IPS DF 19.7 (cell line): ENCODE measurements at places on chromosomes 5 and 9.

- no peak for DNase-seq
These were observed 9.9 kb upstream of the PHYHD1 start for GRCh38 chr9:128910906-128911305.

DNA sequence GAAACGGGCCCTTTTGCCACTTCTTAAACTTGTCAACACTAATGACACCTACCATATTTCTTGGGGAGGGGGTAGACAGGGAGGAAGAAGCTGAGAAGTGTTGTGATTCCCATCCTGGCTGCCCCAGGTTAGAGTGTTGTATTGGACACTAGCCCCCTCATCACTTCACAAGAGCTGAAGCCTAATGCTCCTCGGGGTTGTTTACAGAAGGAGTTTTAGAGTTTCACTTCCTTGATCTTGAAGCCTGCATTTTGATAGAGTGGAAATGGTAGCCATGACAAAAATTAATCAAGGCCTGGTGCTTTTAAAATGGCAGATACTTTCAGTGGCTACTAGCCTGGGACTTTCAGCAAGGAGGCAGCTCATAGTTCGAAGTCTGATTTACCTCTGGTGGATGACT lies 11.0 kb upstream of the FAM120AOS start:
- DNase-seq = no peak

- DNase-seq = no peak
These were observed 8.3 kb upstream of the XPA start for GRCh38 chr9:97705354-97705950.

DNA sequence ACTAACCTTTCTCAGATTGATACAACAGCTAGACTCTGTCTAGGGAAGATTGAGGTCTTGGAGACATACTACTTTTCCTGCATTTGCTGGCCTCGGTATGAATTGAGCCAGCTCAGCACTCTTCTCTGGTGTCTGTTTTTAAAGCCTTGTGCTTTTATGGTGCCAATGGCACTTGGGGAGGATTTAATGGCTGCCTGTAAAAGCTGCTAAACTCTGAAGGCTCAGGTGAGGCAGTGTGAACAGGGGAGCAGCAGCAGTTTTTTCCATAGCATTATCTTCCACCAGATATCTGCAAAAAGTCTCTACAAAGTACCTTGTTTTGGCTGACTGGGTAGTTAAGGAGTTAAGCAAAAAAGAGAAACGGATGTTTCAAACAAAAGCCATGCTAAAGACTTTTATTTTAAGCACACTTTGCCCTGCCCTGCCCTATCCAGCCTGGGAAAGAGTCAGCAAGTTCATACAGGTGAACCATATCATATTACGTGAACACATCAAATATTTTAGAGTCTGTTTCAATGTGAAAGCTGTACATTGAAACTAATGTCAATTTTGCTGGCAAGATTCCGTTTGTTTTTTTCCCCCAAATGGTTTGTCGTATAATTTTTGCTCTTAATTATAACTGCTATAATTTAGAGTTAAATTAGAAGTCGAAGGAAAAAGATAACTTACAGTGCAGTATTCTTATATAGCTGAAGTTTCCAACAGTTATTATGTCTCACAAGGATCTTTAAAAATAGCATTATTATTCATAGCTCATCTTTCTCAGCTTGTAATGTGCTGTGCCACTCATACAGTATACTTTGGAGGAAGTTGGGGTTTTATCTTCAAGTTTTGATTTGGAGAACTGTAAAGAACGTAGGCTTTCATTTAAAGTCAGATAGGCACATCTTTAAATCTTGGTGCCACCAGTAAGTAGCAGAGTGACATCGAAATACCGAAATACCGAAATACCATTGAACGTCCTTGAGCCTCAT lies 424.1 kb upstream of the CD180 start:
- no peak for DNase-seq

DNA sequence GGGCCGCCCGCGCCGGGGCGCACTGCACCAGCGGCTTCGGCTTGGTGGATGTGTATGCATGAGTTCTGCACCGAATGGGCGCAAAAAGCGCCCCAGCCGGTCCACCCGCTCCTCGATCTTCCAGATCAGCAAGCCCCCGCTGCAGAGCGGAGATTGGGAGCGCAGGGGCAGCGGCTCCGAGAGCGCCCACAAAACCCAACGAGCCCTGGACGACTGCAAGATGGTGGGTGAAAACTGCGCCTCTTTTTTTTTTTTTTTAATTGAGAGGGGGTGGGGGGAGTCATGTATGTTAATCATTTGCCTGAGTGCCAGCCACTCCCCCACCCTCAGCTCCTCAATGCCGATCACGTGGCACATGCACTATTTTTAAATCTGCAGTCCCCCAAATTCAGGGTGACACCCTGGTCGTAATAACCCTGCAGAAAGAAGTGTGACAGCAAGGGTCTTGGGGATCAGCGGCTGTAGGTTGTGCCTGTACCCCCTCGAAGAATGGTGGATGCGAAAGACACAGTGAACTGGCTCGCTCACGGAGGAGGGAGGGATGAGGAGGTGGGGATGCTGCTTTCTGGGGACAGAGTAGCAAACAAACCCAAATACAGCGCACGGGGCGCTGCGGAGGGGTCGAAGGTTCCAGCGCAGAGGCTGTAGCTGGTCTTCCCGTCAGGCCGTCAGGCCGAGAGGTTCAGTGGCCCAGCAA lies 900 bp downstream of the RGS7BP start:
- no peak for DNase-seq

DNA sequence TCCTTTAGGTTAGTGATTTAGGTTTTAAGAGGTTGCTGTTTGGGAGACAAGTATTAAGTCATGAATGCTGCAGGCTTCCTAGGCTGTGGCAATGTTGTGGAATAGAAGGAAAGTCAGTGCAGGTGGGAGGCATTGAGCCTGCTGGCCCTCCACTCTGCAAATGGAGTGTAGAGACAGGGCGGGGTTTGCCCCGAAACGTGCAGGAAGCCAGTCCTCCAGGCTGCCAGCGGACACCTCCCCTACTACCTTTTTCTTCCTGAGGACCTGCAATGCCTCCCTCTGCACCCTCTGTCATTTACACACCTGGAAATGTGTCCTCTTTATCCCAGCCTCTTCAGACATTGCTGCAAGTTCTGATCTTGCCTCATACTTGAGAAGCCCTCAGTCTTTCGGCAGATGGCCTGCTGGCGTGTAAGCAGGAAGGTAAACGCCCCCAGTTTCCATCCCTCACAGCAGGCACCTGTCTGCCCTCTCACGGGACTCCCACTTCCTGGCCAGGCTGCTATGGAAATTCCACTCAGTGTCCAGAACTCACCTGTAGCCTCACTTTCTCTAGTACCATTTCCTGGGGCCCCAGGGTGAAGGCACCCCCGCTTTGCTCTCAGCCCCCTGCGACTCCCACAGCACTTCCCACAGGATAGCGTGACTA lies 81.6 kb upstream of the BOD1 start:
- DNase-seq = no peak

- DNase-seq = no peak
These were observed 92.9 kb downstream of the DRD1 start for GRCh38 chr5:175351126-175351525.

- DNase-seq = no peak
These were observed 823.6 kb upstream of the ARRDC3 start for GRCh38 chr5:92206681-92207080.

- no peak for DNase-seq
These were observed 11.6 kb downstream of the WHRN start for GRCh38 chr9:114493521-114494184.

DNA sequence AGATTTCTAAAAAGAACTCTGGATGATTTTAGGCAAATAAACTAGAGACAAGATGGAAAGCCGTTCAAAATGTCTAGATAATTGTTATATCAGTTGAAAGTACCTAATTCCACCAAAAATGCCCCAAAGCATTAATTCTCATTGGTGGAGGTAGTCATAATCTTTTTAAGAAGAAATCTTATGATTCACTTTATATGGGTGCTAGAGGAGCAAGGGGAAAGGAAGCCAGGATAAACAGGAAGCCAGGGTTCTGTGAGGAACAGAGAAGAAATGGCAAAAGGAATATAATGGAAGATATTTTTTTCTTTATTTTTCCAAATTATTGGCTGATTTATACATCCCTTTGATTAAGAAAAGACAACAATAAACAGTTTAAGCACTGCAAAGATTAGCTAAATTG lies 7.8 kb downstream of the YIPF5 start:
- no peak for DNase-seq

DNA sequence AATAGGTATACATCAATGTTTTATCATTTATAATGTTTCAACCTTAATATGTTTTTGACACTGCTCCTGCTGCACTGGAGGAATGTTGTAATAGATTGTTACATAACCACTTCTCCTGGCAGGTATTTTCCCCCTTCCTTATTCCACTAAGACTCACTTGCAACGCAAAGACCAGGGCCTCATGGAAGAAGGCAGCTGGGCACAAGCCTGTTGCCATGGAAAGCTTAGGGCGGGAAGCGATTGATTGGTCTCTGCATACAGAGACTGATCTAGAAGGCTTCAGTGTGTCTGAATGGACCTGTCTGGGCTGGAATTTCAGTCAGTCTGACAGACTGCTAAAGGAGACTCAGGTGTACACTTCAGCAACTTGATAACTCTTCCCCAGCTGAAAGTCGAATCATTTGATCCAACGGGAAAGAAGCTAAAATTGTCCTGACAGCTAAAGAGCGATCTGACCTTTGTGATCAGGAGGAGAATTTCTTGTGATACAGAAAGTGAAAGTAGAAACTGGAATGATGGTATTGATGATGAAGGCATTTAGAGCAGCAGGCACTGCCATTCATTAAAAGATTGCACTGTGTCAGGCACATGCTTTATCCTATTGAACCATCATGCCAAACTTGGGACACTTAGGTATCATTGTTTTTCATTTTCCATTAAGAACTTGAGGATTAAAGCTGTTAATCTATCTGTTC lies 65.1 kb downstream of the GRIA1 start:
- DNase-seq = no peak

- no peak for DNase-seq
These were observed 89.7 kb downstream of the ZNF366 start for GRCh38 chr5:72417333-72418062.

GRCh38 chr5:118862596-118862995 lies 125.8 kb downstream of the DTWD2 start:
- no peak for DNase-seq

- DNase-seq = no peak
These were observed 82.8 kb upstream of the SPATA31C2 start for GRCh38 chr9:88221105-88221504.

DNA sequence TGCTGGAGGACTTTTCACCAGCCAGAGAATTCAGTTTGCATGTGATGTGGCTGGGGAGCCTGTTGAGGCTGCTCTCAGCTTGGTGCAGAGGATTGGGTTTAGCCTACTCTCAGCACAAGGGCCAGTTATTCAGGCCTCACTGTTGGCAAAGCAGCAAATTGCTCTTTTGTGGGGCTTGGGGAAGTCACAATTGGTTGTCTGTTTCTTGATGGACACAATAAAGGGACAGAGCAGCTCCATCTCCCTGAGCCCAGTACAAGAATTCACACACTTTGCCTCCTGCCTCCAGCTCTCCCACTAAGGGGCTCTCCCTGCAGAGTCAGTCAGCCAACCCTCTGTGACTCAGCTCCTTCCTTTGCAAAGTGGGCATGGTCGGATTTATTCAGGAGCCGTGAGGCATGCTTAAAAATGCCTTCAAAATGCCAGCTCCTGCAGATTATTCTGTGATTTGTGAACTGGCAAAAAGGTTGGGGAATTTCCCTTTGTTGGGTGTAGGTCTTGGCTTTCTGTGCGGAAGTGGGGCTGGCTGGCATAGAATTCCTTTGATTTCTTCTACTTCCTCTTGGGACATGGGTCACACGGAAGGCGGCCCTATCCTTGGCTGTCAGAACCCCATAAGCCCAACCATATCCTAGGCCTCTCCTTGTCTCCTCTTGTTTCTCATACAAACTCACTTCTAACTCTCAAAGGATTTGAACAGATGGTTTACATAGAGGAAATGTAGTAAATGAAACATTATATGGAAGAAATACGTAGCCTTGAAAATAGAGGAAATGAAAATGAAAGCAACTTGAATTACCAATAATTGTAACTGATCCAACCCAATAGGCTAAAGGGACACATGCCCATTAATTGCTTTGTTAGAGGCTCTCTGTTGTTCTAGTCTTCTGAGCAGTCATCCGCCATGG lies 118.7 kb upstream of the CD180 start:
- no peak for DNase-seq

DNA sequence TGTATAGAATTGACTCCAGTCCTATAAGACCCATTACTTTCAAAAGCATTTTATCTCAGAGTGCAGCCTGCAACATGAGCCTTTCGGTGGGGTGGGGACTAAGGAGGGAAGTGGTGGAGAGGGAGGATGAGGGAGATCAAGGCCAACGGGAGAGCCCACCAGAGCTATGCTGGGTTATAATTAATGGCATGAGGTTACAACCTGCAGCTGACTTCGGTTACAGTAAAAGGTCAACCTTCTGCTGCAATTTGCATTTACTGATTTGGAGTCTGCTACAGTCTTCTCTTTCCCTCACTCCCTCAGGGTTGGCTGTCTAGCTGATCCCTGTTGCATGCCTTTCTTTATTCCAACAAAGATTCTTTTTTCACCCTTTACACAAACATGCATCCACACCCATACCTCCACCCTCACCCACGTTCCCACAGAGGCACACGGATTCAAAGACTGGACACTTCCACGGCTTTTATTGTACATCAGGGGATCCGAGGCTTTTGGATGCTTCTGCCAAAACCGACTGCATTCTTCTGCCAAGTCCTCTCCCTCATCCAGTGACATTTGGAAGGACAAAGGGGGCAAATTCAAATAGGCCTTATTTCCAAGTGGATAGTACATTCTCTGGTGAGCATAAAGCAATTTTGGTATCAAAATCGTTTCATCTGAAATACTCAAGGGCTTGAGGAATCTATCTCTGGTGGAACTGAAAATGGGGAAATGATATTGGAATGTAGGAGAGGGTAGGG lies 381.2 kb downstream of the NFIB start:
- no peak for DNase-seq

DNA sequence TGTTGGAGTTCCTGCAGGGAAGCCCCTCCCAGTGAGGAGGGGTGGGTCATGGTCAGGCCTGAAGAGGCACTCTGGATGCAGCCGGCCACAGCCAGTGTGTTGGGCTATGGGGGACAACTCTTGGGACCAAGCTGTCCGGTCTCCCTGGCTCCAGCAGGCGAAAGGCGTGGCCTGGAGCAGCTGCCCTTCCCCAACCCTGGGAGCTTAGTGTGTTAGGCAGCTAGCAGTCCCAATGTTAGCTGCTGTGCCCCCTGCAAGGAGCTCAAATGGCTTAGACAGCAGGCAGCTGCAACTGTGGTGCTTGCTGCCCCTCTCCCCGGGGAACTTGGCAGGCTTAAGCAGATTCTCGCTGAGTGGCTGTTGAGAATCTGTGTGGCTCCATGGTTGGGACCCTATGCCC lies 67.5 kb upstream of the ACTBL2 start:
- no peak for DNase-seq

DNA sequence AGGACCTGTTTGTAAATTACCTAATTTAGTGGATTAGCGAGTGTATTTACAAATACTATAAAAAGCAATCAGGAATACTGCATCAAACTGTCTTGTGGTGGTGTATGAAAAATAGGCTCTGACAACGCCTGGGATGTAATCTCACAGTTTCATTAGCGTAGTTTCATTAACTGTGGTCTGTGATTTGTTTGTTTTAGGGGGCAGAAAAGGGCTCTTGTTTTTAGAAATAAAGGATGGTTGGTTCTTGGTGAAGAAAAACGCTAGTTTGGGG lies 1.4 kb downstream of the SLC44A1 start:
- no peak for DNase-seq
